Left renal pelvis (tissue), 4 donors: ENCODE measurements at places on chromosomes 16 and 17. TPM values are rescaled to one million over a fixed set of nuclear protein-coding genes. Genes with fewer than 3 reads are reported as not detected.

DNA sequence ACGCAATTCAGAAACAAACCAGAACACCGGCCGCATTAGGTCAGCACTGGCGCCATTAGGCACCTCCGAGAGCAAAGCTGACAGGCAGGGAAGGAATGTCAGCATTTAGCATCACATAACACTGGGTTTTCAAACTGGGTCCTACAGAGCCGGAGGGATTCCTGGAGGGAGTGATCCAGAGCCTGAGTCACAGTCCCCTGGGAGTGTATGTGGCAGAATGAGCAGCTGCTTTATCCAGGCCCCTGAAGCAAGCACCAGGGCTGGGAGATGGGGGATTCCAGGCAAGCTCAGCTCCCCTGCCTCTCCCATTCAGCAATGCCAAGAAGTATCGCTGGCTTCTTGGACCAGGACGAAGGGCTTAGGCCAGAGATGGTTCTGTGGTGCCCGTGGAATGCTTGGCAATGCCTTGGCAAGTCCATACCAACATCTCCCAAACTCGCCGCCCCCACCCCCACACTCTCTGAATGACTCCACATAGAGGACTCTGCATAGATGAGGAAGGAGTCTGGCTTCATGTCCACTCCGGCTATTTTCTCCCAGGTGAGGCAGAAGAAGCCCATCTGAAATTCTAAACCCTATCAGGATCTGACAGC lies 20.4 kb downstream of the GAS7 start:
- no peak for DNase-seq

DNA sequence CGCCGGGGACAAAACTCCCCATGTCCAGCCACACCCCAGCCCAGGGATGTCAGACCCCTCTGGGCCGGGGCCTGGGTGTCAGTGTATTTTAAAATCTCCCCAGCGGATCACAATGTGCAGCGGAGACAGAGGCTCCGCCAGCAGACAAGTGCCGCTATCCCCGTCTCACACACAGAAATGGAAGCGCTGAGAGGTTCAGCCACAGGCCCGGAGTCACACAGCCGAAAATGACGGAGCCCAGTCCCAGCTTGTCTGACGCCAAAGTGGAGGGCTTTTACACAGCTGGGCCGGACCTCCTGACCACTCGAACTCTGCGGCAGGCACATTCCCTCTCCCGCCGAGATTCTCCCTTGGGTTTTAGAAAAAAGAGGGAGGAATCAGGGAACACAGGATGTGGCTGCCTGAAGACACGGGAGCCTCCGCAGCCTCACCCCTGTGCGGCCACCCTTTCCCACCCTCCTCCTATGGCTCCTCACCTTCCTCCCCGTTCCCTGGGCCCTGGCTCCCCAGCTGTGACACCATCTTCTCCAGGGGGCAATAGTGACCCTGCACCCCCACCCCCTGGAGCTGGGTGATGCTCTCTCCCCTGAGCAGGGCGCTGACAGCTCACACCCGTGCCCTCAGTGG lies 6.8 kb upstream of the OSGIN1 start:
- DNase-seq: no peak

GRCh38 chr16:20870122-20870820 lies 29.9 kb downstream of the DCUN1D3 start:
- no peak for DNase-seq

- DNase-seq: no peak
Observed at GRCh38 chr16:677316-678190, 2.1 kb downstream of the RHBDL1 start.

DNA sequence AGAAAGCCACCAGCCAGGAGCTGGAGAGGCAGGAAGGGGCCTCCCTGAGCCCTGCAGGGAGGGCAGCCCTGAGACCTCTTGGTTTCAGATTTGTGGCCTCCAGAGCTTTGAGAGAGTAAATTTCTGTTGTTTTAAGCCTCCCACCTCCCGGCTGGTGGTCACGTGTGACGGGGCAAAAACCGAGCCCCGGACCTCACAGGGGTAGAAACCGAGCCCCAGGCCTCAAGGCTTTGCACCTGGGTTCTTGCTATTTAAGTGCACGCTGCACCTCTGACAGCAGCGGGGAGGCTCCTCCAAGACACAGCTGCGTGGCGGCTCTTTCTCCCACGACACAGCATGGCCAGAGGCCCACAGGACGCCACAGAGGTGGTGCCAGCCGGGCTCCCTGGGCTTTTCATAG lies 17.4 kb upstream of the ZC3H18 start:
- no peak for DNase-seq

- DNase-seq: no peak
Observed at GRCh38 chr17:27529230-27529796, 73.1 kb downstream of the KSR1 start.

- DNase-seq: no peak
Observed at GRCh38 chr17:40539711-40540411, 25.4 kb downstream of the CCR7 start.

DNA sequence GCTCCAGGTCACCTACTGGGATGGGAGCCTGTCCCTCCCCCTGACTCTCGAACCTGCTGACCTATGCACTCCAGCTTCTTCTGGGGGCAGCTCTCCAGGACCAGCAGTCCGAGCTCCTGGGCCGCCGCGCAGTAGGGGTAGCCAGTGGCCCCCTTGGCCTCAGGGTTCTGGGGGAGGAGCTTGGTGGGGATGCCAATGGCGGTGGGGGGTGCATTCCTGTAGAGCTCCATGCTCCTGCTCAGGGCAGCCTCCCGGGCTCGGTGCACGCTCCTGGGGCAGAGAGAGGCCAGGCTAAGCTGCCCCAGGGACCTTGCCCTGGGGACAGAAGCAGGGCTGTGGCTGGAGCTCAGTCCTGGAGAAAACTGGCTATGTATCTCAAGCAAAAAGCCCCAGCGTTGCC lies 7.7 kb upstream of the SPATA2L start:
- DNase-seq: no peak

DNA sequence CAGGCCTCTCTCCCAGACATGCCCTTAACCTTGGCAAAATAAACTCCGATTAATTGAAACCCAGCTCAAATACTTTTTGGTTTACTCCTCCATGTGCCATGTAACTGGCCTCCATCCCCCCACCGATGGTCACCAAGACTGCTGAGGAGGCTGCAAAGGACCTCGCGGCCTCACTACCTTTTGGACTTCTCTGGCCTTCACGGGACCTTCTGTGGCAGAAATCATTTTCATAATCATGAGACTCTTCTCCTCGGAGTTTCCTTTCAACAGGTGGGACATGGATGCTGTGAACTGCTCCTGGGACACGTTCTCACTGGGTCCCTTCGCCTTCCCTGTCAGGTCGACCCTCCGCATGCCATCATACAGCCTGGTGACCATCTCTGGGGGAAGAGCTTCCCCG lies 9.0 kb downstream of the MEAK7 start:
- no peak for DNase-seq

DNA sequence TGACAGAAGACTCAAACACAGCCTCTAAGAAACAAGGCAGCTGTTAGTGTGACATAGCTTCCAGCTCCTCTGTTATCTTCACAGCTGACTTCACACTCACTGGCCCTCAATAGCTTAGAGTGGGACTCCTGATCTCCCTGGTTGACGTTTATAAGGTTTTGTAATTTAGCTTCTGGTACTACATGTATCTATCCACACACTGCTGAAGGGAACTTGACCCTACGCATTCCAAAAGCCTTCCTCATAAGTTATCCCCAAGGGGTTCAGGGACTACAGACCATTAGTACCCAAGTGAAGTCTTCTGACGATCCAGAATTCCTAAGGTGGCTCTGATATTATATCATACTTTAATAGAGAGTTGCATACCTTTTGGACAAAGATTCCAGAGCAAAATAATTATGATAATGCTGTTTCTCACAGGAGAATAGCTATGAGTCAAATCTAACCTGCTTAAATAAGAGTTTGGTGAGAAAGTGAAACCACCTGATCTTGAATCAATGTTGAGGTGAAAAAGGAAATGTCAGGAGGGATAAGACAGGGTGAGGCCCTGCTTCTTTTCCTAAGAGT lies 14.5 kb downstream of the ACACA start:
- no peak for DNase-seq

DNA sequence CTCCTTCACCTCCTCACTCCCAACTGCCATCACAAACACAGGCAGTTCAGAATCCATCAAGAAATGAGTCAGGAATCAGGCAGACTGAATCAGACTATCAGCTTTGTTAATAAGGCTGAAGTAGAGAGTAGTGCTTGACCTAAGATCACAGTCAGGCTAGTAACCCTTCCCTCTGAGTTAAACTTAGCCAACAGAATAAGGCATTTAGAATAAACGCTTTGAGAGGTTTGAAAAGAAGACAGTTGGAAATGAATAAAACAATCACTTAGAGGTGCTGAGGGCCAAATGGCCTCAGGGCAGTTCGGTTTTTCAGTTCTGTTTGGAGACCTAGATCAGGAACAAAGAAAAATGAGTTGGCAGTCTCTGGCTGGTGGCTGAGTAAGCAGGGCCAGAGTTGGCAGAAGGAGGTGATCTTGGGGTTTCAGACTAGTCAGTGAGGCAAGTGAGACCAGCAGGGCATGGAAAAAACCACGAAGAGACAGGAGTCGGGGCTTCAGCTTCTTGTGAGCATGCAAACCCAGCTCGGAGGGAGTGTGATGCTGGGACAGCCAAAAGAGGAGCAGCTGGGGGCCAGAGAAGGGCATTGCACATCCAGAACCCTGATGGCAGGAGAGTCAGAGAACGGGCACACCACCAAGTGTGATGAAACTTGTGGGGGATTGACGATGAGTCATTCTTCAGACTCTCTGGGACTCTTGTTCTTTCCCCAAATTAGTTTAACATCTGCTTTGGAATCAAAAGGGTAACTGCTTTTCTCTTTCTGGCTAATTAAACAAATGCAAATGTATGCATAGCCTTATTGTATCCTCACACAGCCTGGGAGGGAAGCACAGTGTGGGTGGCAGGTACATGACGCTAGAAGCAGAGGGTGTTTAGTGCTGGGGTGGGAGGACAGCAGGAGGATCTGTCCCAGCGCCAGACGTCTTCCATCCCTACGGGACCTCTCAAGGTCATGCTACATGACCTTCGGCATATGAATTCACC lies 54.8 kb downstream of the SPECC1 start:
- DNase-seq: no peak

- DNase-seq: no peak
Observed at GRCh38 chr17:77228241-77228752, 87.5 kb downstream of the SEC14L1 start.

GRCh38 chr17:75764417-75764710 lies 628 bp downstream of the GALK1 start:
- DNase-seq: no peak

- no peak for DNase-seq
Observed at GRCh38 chr17:8480011-8480976, 44.6 kb downstream of the NDEL1 start.

DNA sequence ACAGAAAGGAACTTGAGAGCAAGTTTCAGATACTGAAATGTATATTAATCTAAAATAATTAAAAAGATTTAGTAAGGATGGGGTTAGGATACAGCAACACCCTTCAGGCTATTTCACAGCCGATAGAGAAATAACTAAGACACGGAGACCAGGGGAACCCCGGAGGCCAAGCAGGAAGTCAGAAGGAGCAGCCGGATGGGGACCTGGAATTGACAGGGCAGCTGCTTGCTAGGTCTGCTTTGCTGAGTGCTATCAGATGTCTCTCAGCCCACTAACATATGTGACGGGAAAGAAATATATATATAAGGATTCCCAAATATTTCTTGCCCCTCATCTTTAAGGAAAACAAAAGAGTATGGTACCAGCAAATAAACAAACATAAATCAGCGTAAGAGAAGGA lies 154.1 kb upstream of the CDH5 start:
- no peak for DNase-seq

- DNase-seq: no peak
Observed at GRCh38 chr17:46720408-46720807, 98.1 kb downstream of the WNT3 start.

DNA sequence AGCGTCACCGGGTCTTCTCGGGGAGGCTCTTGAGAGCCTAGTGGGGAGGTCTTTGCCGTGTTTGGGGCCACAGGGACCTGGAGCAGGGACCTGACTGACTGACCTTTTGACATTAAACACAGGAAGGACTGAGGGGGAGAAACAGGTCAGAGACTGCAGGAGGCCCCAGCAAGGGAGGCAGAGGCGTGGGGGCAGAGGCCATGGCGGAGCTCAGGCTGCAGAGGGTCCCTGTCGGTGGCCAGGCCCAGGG lies 41.6 kb upstream of the GSE1 start:
- no peak for DNase-seq

GRCh38 chr17:10229181-10229580 lies 30.8 kb upstream of the GAS7 start:
- no peak for DNase-seq

DNA sequence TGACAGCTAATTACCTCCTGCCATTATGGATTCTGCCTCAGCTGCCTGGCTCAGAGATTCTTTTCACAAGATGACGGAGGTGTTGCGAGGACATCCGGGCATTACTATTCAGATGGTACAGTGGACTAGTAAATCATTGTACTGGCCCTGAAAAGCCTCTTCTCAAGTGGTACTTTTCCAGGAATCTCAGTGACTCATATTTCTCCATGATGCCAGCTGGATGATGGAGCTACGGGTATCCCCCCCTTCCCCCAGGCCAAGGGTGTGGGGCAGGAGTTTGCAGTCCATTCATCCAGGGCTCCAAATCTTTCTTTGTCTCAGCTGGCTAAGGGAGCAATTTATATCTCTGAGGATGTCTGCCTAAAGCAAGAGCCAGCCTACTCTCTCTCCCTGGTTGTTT lies 107.7 kb upstream of the GPR139 start:
- DNase-seq: no peak

DNA sequence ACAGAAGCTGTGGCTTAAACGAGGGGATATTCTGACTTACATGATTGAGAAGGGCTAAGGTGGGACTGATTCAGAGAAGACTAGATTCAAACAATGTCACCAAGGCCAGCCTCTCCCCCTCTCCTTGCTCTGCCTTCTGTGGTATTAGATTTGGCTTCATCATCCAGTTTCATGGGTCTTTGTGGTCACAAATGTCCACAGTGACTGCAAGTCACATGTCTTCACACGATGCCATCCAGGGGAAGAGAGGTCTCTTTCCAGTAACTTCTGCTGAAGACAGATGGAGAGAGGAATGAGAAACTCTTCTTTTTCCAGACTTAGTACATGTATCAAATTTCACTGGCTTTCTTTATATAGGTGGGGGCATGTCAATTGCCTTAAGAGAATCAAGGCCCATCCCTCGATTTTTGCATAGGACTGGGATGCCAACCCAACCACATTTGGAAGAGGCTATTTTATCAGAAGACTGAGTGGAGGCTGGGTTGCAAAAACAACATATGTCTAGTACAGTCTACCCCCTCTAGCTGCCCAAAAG lies 57.3 kb upstream of the HNF1B start:
- DNase-seq: no peak

Gene TEKT3
- 1.5 TPM for polyA plus RNA-seq

Gene SRSF1
- polyA plus RNA-seq: 332 TPM

Gene SOST
- 67.8 TPM for polyA plus RNA-seq

Gene TP53TG3C
- not detected for polyA plus RNA-seq

Gene OR4D1
- 0.04 TPM for polyA plus RNA-seq

Gene VPS9D1
- 17.3 TPM for polyA plus RNA-seq

Gene AANAT
- 0.22 TPM for polyA plus RNA-seq

Gene TBC1D3G
- not detected for polyA plus RNA-seq

Gene TMEM106A
- 8.9 TPM for polyA plus RNA-seq

Gene EPN3
- polyA plus RNA-seq: 12.4 TPM

Gene NPIPA5
- polyA plus RNA-seq: 31.6 TPM
